ENCODE measurements at places on chromosomes 2 and 18. TPM values are rescaled to one million over a fixed set of nuclear protein-coding genes. Genes with fewer than 3 reads are reported as not detected.

ZSWIM2 gene
- total RNA-seq: under 0.01 TPM

HEATR5B gene
- total RNA-seq: 27.9 TPM

CGREF1 gene
- 14.9 TPM for total RNA-seq

IL1RL1 gene
- total RNA-seq: 1.1 TPM

OTOS gene
- total RNA-seq: not detected

PROM2 gene
- total RNA-seq: under 0.01 TPM

RUFY4 gene
- total RNA-seq: not detected

SLC9A2 gene
- not detected for total RNA-seq

CERKL gene
- total RNA-seq: under 0.01 TPM

MEP1B gene
- not detected for total RNA-seq

DOCK10 gene
- total RNA-seq: 35.0 TPM

COPS7B gene
- total RNA-seq: 16.1 TPM

CAPN14 gene
- total RNA-seq: 0.28 TPM

GALNT5 gene
- total RNA-seq: 87.6 TPM

CDH19 gene
- total RNA-seq: 2.0 TPM

LINC00305 gene
- not detected for total RNA-seq

GPBAR1 gene
- total RNA-seq: 0.19 TPM

CSRNP3 gene
- 1.2 TPM for total RNA-seq

C2orf66 gene
- under 0.01 TPM for total RNA-seq

SP5 gene
- not detected for total RNA-seq

TMBIM1 gene
- total RNA-seq: 124 TPM

KLHL29 gene
- 2.9 TPM for total RNA-seq

SCTR gene
- total RNA-seq: not detected

LDLRAD4 gene
- total RNA-seq: under 0.01 TPM

RIT2 gene
- total RNA-seq: not detected

BCL11A gene
- total RNA-seq: 0.19 TPM

NT5DC4 gene
- total RNA-seq: not detected

NTSR2 gene
- total RNA-seq: not detected

RMC1 gene
- 28.5 TPM for total RNA-seq

PDE1A gene
- 96.4 TPM for total RNA-seq

SAG gene
- total RNA-seq: not detected

SLC5A7 gene
- total RNA-seq: not detected

ACVR1C gene
- total RNA-seq: 0.85 TPM

FSHR gene
- total RNA-seq: not detected

TEKT4 gene
- not detected for total RNA-seq

REG1B gene
- total RNA-seq: not detected
